CD4-positive, alpha-beta T cell treated with Interleukin-1 beta for 1 hour (primary cell): ENCODE measurements at places on chromosomes 1 and 21.

- no peak for DNase-seq
Measured at GRCh38 chr1:29254346-29254745, 18.0 kb downstream of the PTPRU start.

GRCh38 chr1:169529068-169529642 lies 43.4 kb upstream of the SLC19A2 start:
- no peak for DNase-seq

GRCh38 chr1:150256554-150257341 lies 826 bp upstream of the CA14 start:
- no peak for DNase-seq

DNA sequence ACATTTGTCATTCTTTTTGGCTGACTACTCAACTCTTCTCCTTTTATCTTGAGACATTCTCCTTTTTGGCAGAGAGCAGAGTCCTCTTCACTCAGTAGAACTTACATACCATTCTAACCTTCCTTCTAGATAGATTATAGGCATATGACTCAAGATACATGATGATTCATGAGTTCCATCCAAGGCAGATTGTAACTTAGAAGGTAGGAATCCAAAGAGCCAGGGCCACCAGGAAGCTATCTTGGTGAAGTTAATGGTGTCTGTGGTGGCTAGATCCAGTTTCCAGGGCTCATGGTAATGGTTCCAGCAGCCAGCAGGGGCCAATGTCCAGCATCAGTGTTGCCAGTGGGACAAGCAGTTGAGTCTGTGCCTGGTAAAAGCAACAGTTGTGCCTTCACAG lies 76.1 kb upstream of the KIAA0040 start:
- no peak for DNase-seq

GRCh38 chr1:15678578-15678977 lies 5.5 kb upstream of the PLEKHM2 start:
- DNase-seq = no peak

GRCh38 chr1:92934395-92935378 lies 26.6 kb downstream of the DIPK1A start:
- no peak for DNase-seq

DNA sequence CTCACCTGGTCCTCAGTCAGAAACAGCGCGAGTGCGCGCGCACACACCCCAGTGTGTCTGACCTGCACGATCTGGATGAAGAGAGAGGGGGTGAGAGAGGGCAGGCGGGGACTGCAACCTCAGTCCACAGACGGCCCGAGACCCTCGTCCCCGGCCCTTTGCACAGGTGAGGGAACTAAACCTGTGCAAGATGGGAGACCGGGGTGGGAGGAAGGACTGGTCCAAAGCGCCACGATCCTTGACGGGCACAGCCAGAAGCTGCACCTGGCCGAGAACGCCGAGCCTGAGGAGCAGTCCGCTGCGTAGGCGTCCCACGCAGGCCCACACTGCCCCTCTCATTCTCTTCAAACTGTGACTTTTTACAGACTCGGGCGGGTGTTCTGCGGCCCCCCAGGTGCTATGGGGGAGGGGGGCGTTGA lies 519 bp upstream of the IQCC start:
- no peak for DNase-seq

- DNase-seq = no peak
Measured at GRCh38 chr21:41537356-41537755, 29.4 kb upstream of the TMPRSS2 start.

DNA sequence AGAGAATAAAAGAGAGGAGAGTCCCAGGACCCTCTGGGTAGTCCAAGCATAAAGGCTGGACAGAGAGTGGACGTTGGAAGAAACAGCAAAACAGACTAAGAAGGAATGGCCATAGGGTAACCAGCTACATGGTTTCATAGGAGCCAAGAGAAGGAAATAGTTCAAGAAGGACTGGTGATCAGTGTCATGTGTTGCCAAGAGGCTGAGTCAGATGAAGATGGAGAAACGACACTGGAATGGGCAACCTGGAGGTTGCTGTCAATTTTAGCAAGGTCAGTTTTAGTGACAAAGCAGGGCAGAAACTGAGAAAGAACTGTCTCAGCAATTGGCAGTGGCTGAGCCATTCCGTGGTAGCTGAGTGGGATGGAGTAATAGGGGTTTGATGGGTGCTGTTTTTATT lies 41.4 kb downstream of the HMGB4 start:
- DNase-seq = no peak

DNA sequence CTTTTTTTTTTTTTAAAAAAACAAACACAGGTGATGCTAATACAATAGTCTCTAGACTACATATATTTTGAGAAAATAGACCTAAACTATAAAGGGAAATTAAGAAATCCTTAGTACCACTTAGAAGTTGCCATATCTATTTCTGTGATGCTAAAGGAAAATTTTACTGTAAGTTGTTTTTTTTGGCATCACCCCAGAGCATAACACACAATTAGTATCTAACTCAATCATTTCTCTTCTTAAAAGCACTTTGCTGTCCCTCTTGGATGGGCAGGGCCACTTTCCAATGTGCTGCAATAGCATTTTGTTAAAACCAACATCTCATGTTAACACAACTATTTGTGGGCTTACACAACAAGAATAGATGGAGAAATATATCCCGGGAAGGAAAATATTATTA lies 91.9 kb downstream of the GABPA start:
- DNase-seq = no peak

GRCh38 chr1:223087291-223088255 lies 55.5 kb downstream of the TLR5 start:
- no peak for DNase-seq
